Progenitor cell of endocrine pancreas (in vitro differentiated cells): ENCODE measurements at places on chromosomes 1 and 21.

- H3K36me3 ChIP-seq = no peaks in the 10 kb centered on the region
- no peaks in the 10 kb centered on the region for H3K4me1 ChIP-seq
- no peak overlapping the region for H3K4me3 ChIP-seq
- H3K27me3 ChIP-seq = no peaks in the 10 kb centered on the region
Measured at GRCh38 chr21:30710499-30710898, 8.1 kb downstream of the KRTAP21-3 start.

DNA sequence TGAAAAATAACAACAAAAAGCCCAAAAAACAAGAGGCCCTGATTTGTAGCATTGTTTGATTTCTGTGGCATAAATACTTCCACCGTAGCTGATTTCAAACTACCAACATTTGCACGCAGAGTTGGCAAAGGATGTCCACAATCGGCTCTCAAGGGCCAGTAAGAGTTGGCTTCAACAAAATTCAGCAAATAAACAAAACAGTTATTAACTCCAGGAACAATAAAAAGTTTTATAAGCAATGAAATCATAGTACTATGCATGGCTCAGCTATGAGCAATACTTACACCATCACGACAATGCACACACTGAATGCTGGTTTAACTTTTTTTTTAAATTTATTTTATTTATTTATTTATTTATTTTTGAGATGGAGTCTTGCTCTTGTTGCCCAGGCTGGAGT is 8.7 kb upstream of the COX20 start:
- H3K36me3 ChIP-seq = no peaks in the 10 kb centered on the region
- no peaks in the 10 kb centered on the region for H3K4me1 ChIP-seq
- H3K27me3 ChIP-seq = no peaks in the 10 kb centered on the region
- no peak overlapping the region for H3K27ac ChIP-seq
- no peak for DNase-seq
- H3K4me3 ChIP-seq = no peak overlapping the region

DNA sequence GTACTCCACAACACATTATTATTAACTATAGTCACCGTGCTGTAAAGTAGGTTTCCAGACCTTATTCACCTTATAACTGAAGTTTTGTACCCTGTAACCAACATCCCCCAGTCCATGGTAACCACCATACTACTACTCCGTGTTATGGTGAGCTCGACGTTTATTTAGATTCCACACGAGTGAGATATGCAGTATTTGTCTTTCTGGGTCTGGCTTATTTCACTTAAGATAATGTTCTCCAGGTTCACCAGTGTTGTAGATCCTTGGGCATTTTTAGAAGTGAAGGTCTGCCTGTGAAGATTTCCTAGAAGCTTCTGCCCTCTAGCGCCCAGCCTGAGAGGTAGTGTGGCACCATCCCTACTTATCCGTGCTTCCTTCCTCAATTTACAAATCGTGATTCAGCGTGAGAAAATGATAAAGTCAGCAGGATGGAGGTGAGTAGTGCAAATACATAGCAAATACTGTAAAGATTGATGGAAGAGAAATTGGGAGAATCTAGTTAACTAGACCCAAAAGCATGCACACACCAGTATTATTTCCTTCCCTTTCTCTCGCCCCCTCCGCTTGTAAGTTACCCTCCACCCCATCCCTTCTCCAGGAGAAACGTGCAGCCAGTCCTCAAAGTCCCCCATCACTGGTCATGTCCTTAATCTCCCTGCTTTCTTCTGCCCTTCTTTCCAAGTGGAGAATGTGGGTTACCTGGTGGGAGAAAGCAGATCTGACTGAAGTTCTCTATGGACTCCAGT is 36.0 kb upstream of the DISC1 start:
- DNase-seq = no peak
- no peaks in the 10 kb centered on the region for H3K27me3 ChIP-seq
- H3K27ac ChIP-seq = no peak overlapping the region
- H3K4me1 ChIP-seq = peaks cover under 1% of the 10 kb centered on the region
- H3K4me3 ChIP-seq = no peak overlapping the region

- peaks cover 10% of the 10 kb centered on the region for H3K36me3 ChIP-seq
- H3K4me1 ChIP-seq = no peaks in the 10 kb centered on the region
- no peaks in the 10 kb centered on the region for H3K27me3 ChIP-seq
Measured at GRCh38 chr1:112429749-112430148, 33.7 kb downstream of the CTTNBP2NL start.

- H3K27ac ChIP-seq = no peak overlapping the region
- no peak overlapping the region for H3K4me3 ChIP-seq
- H3K36me3 ChIP-seq = no peaks in the 10 kb centered on the region
Measured at GRCh38 chr21:30271156-30271555, 11.6 kb downstream of the KRTAP24-1 start.

DNA sequence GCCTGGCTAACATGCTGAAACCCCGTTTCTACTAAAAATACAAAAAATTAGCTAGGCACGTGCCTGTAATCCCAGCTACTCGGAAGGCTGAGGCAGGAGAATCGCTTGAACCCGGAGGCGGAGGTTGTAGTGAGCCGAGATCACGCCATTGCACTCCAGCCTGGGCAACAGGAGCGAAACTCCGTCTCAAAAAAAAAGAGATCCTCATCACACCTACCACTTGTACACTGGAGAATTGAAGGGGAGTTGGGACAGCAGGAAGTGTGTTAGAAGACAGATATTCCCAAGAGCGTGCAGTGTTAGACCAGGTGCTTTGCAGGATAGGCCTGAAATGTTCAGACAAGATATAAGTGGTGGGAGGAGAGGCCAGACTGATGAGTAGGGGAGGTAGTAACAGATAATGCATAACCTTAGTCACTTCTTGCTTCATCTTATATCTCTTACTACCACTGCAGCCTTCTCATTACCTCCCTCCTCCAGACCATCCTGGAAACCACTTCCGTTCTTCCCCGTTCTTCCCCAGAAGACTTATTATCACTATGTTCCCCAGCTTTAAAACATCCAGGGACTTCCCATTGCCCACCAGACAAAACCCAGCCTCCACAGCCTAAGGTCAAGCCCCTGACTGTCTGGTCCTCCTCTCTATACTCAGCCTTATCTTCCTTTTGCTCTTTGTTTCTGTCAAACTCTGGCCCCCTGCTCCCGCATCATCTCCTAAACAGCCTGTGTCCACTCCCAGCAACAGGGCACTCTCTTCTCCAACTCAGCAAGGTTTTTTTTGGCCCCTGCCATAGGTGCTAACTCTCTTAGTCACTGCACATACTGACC is 21.3 kb downstream of the FAM20B start:
- no peak overlapping the region for H3K27ac ChIP-seq
- H3K4me3 ChIP-seq = no peak overlapping the region
- H3K4me1 ChIP-seq = peaks cover 4% of the 10 kb centered on the region
- H3K27me3 ChIP-seq = no peaks in the 10 kb centered on the region
- peaks cover 10% of the 10 kb centered on the region for H3K36me3 ChIP-seq
- DNase-seq = no peak

DNA sequence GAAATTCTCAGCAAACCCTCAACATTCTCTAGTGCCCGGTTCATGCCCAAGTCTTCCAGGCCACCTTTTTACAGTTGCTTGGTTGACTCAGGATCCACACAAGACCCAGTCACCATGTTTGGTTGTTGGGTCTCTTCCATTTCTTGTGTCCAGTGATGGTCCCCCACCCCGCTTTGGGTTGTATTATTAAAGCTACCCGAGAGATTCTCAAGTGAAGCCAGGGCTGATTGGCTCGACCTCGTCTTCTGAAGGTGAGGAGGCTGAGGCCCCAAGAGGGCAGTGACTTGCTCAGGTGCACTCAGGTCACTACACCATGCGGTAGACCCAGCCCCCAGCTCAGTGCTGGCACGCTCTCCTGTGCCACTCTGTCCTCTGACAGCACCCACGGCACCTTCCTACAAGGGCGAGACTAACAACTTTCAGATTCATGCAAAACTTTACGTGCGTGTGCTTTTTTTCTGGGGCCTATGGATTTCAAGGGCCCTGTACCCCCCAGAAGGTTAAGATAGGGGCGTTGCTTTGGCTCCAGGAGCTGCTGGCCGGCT is 50.3 kb downstream of the CAPN9 start:
- peaks cover 19% of the 10 kb centered on the region for H3K4me1 ChIP-seq
- H3K4me3 ChIP-seq = no peak overlapping the region
- peaks cover 1% of the 10 kb centered on the region for H3K36me3 ChIP-seq
- no peak overlapping the region for H3K27ac ChIP-seq

GRCh38 chr1:9596415-9597123 is 7.9 kb downstream of the TMEM201 start:
- H3K4me3 ChIP-seq = no peak overlapping the region
- no peak for DNase-seq
- no peaks in the 10 kb centered on the region for H3K27me3 ChIP-seq
- H3K4me1 ChIP-seq = peaks cover 10% of the 10 kb centered on the region

- H3K4me3 ChIP-seq = no peak overlapping the region
- H3K27ac ChIP-seq = no peak overlapping the region
- peaks cover 2% of the 10 kb centered on the region for H3K36me3 ChIP-seq
- no peaks in the 10 kb centered on the region for H3K4me1 ChIP-seq
- DNase-seq = no peak
Measured at GRCh38 chr1:231705806-231706760, 79.5 kb downstream of the DISC1 start.

GRCh38 chr1:2636733-2637132 is 3.9 kb upstream of the MMEL1 start:
- no peaks in the 10 kb centered on the region for H3K4me1 ChIP-seq
- no peak overlapping the region for H3K27ac ChIP-seq
- H3K36me3 ChIP-seq = no peaks in the 10 kb centered on the region
- H3K27me3 ChIP-seq = peaks cover 34% of the 10 kb centered on the region
- H3K4me3 ChIP-seq = no peak overlapping the region

DNA sequence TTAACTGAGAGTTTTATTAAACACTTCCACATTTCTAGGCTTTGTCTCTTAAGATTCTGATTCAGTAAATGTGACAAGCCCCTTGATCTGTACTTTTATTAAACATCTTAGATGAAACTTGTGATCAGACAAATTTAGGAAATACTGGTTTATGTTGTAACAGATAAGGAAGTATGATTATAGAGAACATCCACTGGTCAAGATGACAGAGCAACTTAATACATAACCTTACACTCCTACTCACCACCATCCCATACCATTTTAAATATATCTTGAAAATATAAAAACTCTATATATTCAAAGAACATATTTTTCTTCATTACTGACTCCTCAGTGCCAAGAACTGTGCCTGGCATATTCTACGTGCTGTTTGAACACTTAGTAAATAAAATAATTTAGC is 217.5 kb downstream of the LRRC40 start:
- H3K4me3 ChIP-seq = no peak overlapping the region
- no peaks in the 10 kb centered on the region for H3K27me3 ChIP-seq
- H3K4me1 ChIP-seq = no peaks in the 10 kb centered on the region
- H3K27ac ChIP-seq = no peak overlapping the region
- DNase-seq = no peak
- no peaks in the 10 kb centered on the region for H3K36me3 ChIP-seq

GRCh38 chr1:241736387-241736786 is 84.3 kb downstream of the WDR64 start:
- peaks cover 69% of the 10 kb centered on the region for H3K27me3 ChIP-seq
- no peak for DNase-seq
- H3K36me3 ChIP-seq = no peaks in the 10 kb centered on the region
- H3K4me1 ChIP-seq = no peaks in the 10 kb centered on the region

- H3K27me3 ChIP-seq = no peaks in the 10 kb centered on the region
- peaks cover 4% of the 10 kb centered on the region for H3K36me3 ChIP-seq
- DNase-seq = peak; percentile 38
- peak overlapping the region; percentile 96 for H3K27ac ChIP-seq
- peak overlapping the region; percentile 86 for H3K4me3 ChIP-seq
- H3K4me1 ChIP-seq = peaks cover 26% of the 10 kb centered on the region
Measured at GRCh38 chr21:33403786-33404585, 773 bp downstream of the IFNGR2 start.

DNA sequence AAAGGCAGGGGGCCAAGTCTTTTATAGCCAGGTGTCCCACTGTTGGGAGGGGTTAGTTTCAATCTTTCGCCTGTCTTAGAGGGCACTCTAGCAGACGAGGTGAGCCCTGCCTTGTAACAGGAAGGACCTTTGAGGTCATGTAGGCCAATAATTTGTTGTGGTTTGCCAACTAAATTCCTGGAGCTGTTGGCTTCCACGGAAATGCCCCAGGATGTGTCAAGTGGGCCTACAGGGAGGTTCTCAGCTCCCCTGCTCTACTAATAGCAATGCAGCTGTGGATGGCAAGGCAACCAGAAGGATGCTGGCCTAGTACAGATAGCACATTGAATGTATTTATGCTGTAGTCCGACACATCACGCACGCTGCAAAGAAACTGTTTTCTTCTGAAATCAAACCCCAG is 22.3 kb upstream of the CASQ2 start:
- peaks cover 12% of the 10 kb centered on the region for H3K27me3 ChIP-seq
- H3K27ac ChIP-seq = no peak overlapping the region
- no peaks in the 10 kb centered on the region for H3K36me3 ChIP-seq
- peaks cover 10% of the 10 kb centered on the region for H3K4me1 ChIP-seq
- no peak overlapping the region for H3K4me3 ChIP-seq

DNA sequence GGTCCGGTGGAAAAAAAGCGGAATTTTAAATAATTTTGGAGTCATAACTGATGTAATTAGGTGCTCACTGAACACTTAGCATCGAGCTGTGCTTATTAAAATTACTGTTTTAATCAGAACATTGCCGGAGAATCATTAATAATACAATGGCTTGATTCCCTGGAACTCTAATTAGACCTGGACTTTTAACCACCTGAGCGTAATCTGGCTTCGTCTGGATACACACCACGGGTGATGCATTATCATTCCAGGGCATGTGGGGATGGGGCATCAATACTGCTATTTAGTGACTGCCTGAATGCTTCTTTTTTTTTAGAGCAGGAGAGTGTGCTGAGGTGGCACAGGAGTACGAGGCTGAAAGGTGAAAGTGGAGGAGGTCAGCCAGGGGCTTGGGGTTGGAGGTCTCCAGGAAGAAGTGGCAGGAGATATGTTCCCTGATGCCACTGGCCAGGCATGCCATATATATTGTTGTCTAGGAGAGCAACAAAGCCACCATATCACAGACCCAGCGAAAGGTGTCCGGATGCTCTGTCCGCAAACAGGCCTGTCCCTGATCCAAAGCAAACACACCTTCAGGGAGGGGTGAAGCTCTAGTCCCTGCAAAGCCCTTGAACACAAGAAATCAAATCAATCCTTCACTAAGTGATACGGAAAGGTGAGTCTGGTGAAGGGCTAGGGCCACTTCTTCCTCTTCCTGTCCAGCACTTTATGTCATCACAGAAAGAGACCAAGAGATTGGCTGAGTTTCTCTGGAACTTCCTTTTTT is 125.2 kb downstream of the PLXNA2 start:
- no peak overlapping the region for H3K4me3 ChIP-seq
- DNase-seq = no peak
- H3K4me1 ChIP-seq = peaks cover 11% of the 10 kb centered on the region
- no peak overlapping the region for H3K27ac ChIP-seq

GRCh38 chr1:103024051-103024450 is 84.3 kb downstream of the COL11A1 start:
- no peaks in the 10 kb centered on the region for H3K4me1 ChIP-seq
- no peaks in the 10 kb centered on the region for H3K27me3 ChIP-seq
- H3K27ac ChIP-seq = no peak overlapping the region
- DNase-seq = no peak
